ENCODE measurements at places on chromosomes 16 and 17.

- DNase-seq, result no peak
These were observed 13.6 kb upstream of the RASD1 start for GRCh38 chr17:17509601-17510425.

DNA sequence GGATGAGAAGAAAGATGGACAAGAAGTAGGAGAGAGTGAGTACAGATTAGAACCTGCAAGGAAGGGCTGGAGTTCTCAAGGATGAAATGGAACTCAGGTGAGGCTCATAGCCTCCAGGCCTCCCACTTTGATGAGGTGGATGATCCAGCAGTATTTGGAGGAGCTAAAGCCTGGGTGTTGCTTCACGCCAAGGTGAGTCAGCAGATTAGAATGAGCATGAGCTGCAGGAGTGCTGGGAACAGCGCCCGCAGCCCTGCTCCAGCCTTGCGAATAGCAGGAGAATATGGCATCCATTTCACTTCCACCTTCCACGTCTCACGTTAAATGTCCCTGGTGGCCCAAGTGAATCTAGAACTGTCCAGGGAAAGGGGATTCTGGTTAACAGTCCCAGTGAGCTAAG, 94.4 kb upstream of the CPHXL start:
- no peak for DNase-seq

DNA sequence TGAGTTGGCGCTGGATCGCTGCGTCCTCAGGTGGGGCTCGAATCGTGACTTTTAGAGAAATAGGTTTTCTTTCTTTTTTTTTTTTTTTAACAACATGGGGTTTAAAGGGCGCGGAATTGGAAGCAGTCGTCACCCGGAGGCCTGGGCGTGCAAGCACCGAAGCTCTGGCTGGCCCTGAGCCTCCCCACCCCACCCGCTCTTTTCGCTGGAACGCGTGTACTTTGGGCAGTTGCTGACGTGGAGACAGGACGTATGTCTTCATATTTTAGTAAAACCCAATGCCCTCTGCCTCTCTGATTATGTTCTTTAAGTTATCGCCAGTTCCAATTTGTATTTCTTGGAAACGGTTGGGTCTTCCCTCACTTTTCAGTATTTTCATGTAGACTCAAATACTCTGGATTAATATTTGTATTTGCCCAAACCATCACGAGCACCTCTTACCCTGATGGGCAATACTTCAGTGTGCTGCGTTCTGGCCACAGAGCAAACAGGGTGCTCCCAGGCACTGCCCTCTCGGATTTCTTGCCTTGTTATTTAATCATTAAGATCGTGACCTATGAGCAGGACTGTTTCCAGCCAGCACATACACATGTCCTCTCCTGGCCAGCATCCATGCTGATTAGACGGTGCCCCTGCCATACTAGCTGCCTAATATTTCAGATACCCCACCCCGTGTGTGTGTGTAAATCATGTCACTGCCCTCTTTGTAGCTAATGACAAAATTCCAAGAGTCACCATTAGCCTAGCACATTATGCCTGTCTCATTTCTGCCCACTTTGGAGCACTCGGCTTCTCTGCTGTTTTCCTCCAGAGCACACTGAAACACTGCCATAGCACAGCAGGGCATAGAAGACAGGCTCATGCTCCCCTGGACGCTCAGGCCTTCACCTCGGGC, 805 bp upstream of the C16orf95 start:
- DNase-seq, result no peak

- DNase-seq, result no peak
These were observed 200.1 kb downstream of the KCNJ2 start for GRCh38 chr17:70369391-70369790.

GRCh38 chr16:28292731-28293600, 641 bp downstream of the SBK1 start:
- DNase-seq, result no peak

DNA sequence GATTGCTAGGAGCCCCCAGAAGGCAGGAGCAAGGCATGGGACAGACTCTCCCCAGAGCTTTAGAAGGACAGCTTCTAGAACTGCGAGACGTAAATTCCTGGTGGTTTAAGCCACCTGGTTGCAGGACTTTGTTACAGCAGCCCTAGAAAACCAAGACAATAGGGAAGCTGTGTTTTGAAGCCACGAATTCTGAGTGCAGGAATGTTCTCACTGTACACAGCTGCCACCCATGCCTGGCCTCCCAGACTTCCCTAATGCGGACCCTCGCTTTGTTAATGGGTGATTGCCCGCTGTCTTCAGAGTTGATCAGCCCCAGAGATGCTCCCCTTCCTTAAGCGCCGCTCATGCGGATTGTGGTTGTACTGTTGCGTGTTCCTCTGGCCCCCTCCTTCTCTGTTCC, 177.1 kb downstream of the MSI2 start:
- no peak for DNase-seq

GRCh38 chr17:17628388-17629008, 37.0 kb upstream of the PEMT start:
- no peak for DNase-seq

GRCh38 chr17:16878084-16878483, 93.8 kb downstream of the TNFRSF13B start:
- DNase-seq, result no peak

Measured in Panc1 (cell line).